ENCODE measurements at places on chromosomes 6 and 20. TPM values are rescaled to one million over a fixed set of nuclear protein-coding genes. Genes with fewer than 3 reads are reported as not detected.

Gene WFDC10B
- total RNA-seq = not detected

Gene TOX2
- total RNA-seq = 3.3 TPM

Gene BEND6
- 1.8 TPM for total RNA-seq

Gene PCK1
- not detected for total RNA-seq

Gene ADGRF5
- total RNA-seq = not detected

Gene DTD1
- 73.4 TPM for total RNA-seq

Gene TMEM217
- total RNA-seq = 0.82 TPM
